Effector memory CD4-positive, alpha-beta T cell (primary cell): ENCODE measurements at places on chromosomes 16 and 17.

- DNase-seq = no peak
Measured at GRCh38 chr16:2121853-2122252, 13.8 kb downstream of the PKD1 start.

GRCh38 chr17:1714427-1714979, 4.3 kb upstream of the TLCD2 start:
- DNase-seq = no peak

DNA sequence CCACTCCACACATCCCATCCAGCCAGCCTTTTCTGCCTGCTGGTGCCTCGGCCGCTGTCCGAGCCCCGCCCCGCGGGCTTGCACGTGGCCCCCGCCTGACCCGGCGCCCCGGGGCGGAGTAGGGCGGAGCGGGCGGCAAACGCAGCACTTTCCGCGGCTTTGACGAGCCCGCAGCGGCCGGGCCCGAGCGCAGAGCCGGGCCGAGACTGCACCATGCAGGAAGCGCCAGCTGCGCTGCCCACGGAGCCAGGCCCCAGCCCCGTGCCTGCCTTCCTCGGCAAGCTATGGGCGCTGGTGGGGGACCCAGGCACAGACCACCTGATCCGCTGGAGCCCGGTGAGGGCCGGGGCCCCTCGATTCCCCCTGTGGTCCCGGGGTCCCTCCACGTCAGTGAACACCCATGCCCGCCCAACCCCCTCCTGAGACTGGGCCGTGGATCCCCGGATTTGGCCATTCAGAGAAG, at the start of gene HSF4:
Gene HSF4, plus strand, starts transcription at position 147 of the 463 bp plus-strand sequence. Its CDS starts 67 bp downstream, at position 214.
- DNase-seq = no peak

- no peak for DNase-seq
Measured at GRCh38 chr16:82845116-82845515, 218.3 kb downstream of the CDH13 start.

- no peak for DNase-seq
Measured at GRCh38 chr16:2040787-2041522, 6.7 kb downstream of the NTHL1 start.

DNA sequence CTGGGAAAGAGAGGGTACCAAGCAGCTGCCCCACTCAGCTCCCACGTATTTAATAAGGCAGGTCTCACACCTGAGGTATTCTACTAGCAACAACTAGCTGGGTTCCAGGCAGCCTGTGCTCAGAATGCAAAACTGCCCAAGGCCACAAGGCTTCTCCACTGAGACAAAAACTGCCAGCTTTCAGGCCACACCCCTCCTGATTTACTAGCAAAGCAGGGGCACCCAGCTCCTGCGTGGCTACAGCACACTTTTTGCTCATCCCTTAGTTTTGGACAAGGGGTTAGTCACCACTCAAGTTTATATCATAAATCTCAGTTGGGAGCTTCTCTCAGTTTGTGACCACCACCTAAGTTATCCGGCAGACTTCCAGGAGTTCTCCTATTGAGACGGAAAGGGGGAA, 494.6 kb downstream of the CDH11 start:
- DNase-seq = no peak

DNA sequence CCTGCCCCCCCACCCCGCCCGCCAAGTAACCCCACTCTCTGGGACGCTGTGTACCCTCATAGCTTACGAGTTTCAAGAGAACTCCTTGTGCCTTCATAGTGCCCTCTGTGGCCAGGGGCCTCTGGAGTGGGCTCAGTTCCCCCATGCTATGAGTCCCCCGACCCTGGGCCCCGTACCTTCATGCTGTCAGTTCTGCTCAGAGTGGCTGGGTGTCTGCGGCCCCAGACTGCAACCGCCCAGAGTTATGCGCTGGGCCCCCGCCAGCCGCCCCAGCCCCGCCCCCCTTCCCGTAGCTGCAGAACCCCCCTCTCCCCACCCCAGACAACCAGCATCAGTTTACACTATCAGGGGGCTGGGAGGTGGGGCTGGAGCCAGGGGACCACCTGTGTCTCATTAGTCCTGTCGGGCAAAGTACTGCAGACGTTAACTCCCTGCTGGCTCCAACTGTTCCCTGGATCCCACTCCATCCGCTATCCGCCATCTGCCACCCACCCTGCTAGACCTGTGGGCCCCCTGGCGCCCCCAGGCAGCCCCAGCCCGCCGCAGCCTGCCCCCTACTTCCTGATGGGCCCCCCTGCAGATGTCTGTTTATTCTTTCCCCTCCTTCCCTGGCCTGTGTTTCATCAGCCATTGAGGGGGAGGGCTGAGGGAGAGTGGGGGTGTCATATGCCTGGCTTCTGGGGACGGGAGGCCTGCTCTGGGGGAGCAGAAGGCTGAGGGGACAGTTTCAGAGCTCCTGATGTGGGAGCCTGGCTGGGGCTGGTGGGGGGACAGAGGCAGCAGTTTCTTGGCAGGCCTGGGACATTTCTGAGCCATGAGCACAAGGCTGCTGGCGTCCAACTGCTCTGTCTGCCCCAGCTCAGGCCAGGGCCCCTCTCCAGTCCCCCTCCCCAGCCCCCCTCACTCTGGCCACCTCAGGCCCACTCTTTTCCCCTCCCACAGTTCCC, at the start of gene MFAP4:
Gene MFAP4, minus strand, starts transcription at position 217 of the 947 bp plus-strand sequence. Its CDS starts 35 bp downstream, at position 182.
- DNase-seq = no peak

GRCh38 chr16:50378417-50378816, 9.6 kb upstream of the BRD7 start:
- DNase-seq = no peak

- no peak for DNase-seq
Measured at GRCh38 chr16:79264237-79265109, 336.1 kb downstream of the MAF start.

DNA sequence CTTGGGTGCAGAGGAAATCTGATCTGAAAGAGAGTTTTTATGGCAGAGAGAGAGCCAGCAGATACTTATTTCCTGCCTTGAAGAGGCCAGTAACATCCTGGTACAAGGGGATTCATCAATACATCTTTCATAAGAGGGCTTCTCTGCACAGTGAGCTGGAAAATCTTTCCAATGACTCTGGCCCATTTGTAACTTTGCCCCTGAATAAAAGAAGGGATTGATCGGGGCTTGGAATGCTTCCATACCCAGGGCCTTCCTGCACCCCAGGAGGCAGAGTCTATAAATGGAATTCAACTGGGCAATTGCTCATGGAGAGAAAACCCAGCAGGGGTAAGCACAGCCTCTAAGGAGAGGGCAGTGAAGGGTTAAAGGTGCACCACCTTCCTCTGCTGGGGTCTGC, 163.3 kb downstream of the XYLT1 start:
- DNase-seq = no peak

DNA sequence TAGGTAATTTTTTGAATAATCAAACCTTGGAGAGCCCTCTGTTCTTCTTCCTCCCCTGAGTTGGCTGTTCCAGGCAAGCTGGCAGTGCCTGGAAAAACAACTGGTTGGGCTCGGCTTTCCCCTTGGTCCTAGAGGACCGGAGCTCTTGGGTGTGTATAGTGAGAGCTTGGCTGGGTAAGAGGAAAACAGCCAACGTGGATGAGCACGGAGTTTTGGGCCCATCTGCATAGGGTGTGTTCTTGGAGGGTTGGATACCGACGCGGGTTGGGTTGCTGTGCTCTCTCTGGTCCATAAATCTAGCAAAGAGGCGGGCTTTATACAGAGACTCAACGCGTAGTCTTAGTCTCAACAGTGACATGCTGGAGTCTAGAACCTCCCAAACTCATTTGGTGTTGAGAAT, 23.2 kb downstream of the ITGB3 start:
- DNase-seq = no peak

- no peak for DNase-seq
Measured at GRCh38 chr16:79098907-79099306, 501.6 kb downstream of the MAF start.

GRCh38 chr17:53948323-53948722, 125.6 kb downstream of the KIF2B start:
- DNase-seq = no peak

GRCh38 chr16:85463672-85464382, 149.3 kb upstream of the GSE1 start:
- DNase-seq = no peak

- no peak for DNase-seq
Measured at GRCh38 chr17:14325618-14326167, 24.8 kb downstream of the HS3ST3B1 start.

DNA sequence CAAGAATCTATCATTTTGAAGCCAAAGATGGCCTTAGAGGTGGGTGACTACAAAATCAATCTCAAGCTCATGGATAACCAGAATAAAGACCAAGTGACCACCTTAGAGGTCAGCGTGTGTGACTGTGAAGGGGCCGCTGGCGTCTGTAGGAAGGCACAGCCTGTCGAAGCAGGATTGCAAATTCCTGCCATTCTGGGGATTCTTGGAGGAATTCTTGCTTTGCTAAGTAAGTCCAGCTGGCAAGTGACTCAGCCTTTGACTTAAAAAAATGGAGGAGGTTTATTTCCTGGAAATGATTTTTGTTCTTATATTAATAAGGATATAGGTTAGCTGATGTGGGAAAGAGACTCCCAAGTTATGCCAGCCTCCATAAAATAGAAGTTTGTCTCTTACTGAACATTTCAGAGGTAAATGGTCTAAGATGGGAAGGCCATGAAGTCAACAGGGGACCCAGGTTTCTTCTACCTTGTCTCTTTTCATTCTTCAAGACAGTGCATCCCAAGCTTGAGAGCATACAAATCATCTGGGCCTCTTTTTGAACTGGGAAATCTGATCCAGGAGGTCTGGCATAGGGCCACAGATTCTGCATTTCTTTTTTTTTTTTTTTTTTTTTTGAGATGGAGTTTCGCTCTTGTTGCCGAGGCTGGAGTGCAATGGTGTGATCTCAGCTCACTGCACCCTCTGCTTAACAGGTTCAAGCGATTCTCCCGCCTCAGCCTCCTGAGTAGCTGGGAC, 19.8 kb upstream of the TANGO6 start:
- DNase-seq = no peak

DNA sequence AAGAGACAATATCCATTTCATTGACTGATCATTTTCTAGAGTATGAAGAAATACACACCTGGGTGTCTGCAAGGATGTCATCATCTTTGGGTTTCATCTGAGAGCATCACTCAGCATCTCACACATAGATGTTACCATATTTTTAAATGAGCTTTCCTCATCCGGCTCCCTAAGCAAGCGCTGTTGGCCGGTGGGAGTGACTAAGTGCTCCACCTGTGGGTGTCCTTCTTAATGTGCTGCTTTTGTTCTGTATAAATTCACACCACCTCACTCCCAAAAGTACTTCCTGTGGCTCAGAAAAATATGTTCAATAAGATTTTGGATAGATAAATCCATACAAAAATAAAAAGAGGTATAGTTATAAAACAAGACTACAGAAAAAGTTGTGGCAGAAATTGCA, 7.4 kb downstream of the SSTR2 start:
- no peak for DNase-seq

GRCh38 chr17:64102627-64103390, 27.1 kb downstream of the ERN1 start:
- DNase-seq = no peak

DNA sequence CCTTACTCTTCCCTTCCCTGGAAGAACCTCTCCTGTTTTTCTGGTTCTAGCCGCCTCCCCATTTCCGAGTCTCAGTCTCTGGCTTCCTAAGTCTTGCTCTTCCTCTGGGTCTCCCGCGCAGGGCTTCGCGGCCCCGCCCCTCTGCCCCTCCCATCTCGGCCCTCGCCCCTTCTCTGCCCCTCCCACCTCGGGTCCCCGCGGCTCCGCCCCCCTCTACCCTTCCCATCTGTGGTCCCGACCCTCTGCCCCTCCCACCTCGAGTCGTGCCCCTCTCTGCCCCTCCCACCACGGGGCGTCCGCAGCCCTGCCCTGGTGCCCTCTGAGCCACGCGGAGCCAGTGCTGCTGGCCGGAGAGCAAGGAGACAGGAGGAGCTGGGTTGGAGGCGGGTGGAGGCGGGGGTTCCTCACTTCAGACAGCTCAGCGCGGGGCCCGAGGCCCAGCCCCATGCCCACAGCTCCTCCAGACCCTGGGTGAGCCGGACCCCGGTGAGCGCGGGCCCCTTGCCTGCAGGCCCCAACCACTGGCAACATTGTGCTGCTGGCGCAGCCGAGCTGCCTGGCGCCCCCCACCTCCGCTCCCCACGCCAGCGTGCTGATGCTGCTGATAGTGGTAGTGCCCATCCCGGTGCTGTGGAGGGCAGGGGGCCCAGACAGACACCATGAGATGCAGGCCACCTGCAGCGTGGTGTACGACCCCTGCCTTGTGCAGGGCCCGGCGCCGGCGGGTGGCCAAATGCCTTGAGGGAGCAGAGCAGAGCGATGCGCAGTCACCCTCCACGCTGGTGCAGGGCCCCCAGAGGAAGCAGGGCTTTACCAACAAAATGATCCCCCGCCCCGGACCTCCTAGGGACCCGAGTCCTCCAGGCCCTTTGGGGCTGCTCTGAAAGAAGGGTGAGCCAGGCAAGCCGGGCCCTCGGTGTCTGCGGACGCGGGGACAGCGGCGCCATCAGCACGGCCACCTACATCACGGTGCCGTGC, 2115.3 kb downstream of the TP53TG3F start:
- no peak for DNase-seq

GRCh38 chr17:31114956-31115555, 20.3 kb downstream of the NF1 start:
- no peak for DNase-seq

GRCh38 chr16:52578829-52579498, 32.0 kb upstream of the TOX3 start:
- no peak for DNase-seq

DNA sequence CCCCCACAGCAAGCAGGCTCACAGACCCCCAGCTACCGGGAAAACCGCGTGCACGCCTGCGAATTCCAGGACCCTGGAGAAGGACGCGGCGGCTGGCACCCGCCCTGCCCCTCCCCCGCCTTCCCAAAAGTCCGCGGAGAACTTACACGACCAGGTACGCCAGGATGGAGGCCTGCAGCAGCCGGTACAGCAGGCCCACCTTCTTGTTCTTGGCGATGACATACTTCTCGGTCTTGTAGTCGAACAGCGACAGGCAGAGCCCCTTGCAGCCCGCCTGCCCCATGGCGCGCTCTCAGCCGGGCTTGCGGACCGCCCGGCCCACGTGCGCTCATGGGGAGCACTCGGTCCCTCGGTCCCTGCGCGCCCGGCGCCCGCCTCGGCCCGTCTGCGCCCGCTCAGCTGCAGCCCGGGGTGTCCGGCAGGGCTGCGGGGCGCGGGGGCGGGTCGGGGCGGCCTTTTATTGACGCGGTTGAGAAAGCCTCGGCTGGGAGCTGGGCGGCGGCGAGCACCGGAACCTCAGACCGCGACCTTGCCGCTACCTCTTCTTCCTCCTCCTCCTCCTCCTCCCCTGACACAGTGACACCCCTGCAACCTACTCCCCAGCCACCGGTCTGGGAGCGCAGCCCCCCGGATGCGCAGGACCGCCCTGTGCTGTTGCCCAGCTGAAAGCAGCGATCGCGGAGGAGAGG, at the start of gene P2RX5:
Gene P2RX5, minus strand, starts transcription at position 433 of the 689 bp plus-strand sequence. Its CDS starts 150 bp downstream, at position 283.
- DNase-seq = no peak

GRCh38 chr16:72467157-72467759, 295.3 kb upstream of the PMFBP1 start:
- no peak for DNase-seq

GRCh38 chr16:86879268-86879667, 300.9 kb downstream of the FOXL1 start:
- DNase-seq = no peak

GRCh38 chr16:88448461-88449266, 4.4 kb upstream of the ZFPM1 start:
- DNase-seq = no peak

GRCh38 chr17:64066716-64067115, 46.3 kb upstream of the ICAM2 start:
- DNase-seq = peak; percentile 73

- DNase-seq = no peak
Measured at GRCh38 chr16:89300311-89300975, 82.9 kb downstream of the ZNF778 start.
